GOT3 (cell line): ENCODE measurements at places on chromosomes 2 and 18.

- no peak for DNase-seq
Observed at GRCh38 chr2:112708968-112709367, 11.9 kb upstream of the NT5DC4 start.

DNA sequence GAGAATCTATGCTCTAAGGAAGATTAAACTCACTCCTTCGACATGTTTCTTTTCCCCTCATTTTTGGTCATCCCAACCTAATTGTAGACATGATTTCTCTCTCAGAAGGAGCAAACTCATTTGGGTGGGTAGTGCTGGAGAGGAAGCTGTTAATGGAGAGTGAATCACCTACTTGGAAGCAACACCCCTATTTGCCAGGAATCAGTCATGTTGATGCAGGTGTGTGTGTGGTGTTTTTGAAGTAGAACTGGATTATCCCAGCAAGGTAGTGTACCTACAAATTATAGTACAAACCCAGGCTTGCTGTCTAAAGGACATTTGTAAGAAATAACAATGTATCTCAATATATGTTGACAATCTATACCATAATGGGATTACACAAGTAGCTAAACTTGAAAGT is 186.4 kb downstream of the EPHA4 start:
- DNase-seq, result no peak

- no peak for DNase-seq
Observed at GRCh38 chr18:76838182-76838581, 15.8 kb downstream of the ZNF236 start.

DNA sequence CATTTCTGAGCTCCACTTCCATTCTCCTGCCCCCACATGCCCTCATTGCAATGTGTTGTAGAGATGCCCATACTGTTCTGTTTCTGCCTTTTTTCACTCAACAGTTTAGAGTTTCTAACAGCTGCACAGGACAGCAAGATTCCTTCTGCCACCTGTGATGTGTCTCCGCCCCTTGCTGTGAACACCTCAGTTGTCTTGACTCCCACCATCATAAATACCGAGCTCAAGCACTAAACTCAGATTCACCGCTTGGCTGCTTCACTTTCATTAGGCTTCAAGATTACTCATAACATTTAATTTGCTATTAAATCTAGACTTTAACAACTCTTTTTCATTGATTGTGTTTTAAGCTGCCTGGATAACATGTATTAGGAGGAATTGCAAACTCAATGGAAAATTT is 141.0 kb downstream of the MAP2 start:
- DNase-seq, result no peak

DNA sequence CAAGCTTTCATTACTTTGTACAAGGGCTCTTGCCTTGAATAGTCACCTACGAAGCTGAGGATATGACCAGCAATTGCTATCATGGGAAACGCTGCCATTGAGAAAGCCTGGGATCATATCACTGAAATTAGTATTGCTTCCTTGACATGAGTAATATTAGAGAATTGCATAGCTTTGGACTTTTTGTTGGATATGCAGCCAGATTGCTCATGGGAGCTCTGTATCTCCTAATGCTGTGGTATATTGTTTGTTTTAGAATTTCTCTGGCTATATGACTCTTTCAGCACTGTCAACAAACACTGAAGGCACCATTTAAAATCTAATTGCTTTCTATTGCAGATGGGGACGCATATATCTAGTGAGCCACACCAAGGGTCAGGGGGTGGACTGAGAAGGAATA is 80.0 kb upstream of the WDSUB1 start:
- DNase-seq, result no peak

DNA sequence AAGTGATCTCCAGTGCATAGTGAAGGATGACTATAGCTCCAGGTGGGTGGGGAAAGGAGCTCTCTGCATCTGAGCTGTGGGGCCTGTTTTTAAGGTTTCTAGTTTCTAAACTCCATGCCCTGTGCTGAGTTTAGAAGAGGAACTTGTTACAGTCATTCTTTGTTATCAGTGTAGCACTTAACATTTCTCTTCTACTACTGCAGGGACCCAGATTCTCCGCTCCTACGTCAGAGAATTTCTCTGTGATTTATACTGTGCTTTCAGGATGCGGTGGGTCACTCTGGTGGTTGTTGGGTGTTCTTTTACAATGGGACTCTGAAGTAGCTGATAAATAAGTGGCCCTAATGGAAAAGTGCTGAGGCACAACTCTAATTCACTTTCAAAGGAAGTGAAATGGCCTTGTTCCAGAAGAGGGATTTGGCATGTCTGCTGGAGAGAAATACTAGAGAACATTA is 122.0 kb downstream of the WDSUB1 start:
- no peak for DNase-seq

GRCh38 chr2:7400628-7401027 is 483.4 kb downstream of the RNF144A start:
- no peak for DNase-seq

DNA sequence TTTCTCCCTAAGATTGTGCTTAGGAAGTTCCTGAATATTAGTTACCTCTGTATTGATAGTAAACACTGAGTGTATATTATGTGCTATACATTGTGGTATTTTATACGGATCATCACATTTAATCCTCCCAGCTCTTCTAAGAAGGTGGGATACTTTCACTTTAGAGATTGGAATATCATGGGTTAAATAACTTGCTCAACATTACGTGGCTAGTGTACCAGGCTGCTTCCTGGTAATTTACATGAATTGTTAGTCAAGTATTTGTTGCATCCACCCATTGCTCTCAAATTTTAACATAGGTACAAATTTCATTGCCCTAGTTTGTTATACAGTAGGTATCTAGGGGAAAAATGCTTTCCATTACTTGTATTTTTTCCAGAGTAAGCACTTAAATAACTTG is 21.4 kb downstream of the FAM98A start:
- no peak for DNase-seq

DNA sequence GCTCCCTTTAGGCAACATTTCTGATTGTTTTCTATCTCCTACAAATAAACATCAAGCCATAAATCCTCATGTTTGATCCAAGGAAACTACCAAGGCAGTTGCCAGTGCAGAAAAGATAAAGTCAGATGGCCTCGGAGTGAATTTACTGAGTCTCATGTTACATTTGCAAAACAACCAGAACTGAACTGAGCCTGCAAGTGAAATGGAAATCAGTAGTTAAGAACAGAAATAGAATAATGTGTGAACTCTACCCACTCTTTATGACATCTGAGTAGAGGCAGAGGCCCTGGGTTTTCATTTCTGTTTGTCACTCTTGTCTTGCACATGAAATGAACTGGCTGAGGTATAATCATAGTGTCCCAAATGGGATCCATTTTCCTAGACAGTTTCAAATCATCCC is 20.4 kb upstream of the DAPL1 start:
- DNase-seq, result no peak

- no peak for DNase-seq
Observed at GRCh38 chr2:160608599-160608998, 115.0 kb upstream of the RBMS1 start.

DNA sequence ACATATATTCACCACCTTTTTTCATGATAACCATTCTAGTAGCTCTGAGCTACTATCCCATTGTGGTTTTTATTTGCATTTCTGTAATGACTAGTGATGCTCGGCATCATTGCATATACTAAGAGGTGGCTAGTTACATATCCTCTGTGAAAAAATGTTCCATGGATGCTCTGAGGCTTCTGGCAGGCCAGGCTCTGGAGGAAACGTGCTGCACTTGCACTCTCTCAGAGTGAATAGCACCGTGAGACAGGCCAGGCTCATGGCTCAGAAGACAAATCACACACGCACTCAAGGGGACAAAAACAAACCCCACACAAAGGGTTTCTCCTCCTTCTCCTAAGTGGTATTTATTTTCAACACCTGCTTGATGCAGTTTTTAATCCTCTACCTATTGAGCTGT is 1085.3 kb upstream of the CNTNAP5 start:
- no peak for DNase-seq

- DNase-seq, result no peak
Observed at GRCh38 chr18:23664674-23665073, 2.0 kb upstream of the ANKRD29 start.

DNA sequence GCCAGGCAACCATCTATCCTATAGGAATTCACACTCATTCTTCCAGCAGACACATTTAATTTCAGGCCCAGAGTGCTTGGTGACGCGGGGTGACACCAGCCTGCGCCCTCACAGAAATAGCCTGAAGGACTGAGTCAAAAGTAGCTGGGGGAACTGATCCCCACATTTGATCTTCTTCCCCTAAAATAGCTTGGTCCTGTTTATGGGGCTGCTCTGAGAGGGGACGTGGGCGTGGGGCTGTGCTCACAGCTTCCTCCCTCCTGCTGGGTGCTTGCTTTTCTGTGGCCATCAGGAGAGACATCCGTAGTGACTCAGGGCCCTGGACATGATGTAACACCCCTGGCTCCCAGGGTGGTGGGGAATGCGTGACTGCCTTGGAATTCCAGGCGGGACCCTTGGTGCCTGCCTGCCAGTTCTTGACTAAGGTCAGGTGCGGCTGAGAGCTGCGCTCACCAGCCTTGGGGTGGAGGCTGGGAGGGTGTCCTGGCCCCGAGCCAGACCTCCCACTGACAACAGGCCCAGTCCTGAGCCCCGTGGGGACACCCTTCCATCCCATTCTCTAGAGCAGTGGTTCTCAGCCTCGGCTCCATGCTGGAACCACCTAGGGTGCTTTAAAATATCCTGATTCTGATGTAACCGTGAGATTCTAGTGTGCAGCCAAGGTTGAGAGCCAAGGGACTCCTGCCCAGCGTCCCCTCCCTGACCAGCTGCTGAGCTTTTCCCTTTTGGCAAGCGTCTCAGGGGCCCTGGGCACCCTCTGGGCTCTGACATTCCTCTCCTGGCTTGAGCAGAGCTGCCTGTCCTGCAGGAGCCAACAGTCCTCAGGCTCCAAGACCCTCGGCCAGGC is 47.4 kb upstream of the SMAD7 start:
- peak; percentile 38 for DNase-seq
